SJCRH30 (cell line): ENCODE measurements at places on chromosomes 11 and 22.

DNA sequence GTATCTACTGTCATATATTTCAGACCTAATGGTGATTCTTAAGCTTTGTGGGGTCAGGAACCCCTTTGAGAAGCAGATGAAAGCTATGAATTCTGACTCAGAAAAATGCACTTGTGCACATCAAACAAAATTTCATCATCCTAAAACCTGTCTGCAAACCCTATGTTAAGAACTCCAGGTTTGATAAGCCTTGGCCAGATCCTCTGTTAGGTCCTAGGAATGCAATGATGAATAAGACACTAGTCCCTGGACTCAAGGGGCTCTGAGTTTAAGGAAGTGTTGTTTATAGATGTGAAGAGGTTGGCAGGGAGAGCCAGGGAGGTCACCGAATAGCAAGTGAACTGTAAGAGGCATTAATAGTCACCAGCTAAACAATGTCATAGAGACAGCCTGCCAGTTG, 103.2 kb downstream of the SPON1 start:
- no peak for DNase-seq
- H3K36me3 ChIP-seq: no peaks in the 10 kb centered on the region
- H3K4me3 ChIP-seq: no peak overlapping the region
- no peaks in the 10 kb centered on the region for H3K4me1 ChIP-seq
- H3K27me3 ChIP-seq: no peaks in the 10 kb centered on the region
- no peak overlapping the region for H3K27ac ChIP-seq

- no peak overlapping the region for H3K27ac ChIP-seq
- H3K27me3 ChIP-seq: peaks cover 10% of the 10 kb centered on the region; the same call in 1 of the 2 replicates
- H3K4me3 ChIP-seq: no peak overlapping the region
- no peak for DNase-seq
Observed at GRCh38 chr11:48052183-48053044, 72.1 kb downstream of the PTPRJ start.

DNA sequence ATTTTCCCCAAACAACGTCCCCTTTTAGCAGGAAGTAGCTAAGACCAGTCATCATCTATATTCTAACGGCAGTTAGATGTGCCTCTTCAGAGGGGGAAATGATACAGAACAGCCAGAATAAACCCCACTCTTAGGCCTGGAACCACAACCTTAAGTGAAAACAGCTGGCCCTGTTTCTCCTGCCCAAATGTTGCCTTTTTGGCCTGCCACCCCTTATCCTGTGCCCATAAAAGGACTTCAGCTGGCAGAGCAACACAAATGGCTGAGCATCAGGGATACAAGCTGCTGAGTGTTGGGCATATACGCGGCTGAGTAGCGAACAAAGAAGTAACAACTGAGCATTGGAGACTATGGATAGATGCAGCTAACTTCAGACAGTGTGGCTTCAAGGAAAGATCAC, 1491.4 kb downstream of the LRRC4C start:
- no peak overlapping the region for H3K4me3 ChIP-seq
- H3K27ac ChIP-seq: no peak overlapping the region
- peaks cover 9% of the 10 kb centered on the region for H3K4me1 ChIP-seq
- DNase-seq: no peak

GRCh38 chr11:84396521-84396920, 1110.4 kb upstream of the CCDC90B start:
- no peak overlapping the region for H3K4me3 ChIP-seq
- no peak overlapping the region for H3K27ac ChIP-seq
- no peaks in the 10 kb centered on the region for H3K36me3 ChIP-seq
- H3K4me1 ChIP-seq: no peaks in the 10 kb centered on the region
- H3K27me3 ChIP-seq: no peaks in the 10 kb centered on the region
- no peak for DNase-seq

DNA sequence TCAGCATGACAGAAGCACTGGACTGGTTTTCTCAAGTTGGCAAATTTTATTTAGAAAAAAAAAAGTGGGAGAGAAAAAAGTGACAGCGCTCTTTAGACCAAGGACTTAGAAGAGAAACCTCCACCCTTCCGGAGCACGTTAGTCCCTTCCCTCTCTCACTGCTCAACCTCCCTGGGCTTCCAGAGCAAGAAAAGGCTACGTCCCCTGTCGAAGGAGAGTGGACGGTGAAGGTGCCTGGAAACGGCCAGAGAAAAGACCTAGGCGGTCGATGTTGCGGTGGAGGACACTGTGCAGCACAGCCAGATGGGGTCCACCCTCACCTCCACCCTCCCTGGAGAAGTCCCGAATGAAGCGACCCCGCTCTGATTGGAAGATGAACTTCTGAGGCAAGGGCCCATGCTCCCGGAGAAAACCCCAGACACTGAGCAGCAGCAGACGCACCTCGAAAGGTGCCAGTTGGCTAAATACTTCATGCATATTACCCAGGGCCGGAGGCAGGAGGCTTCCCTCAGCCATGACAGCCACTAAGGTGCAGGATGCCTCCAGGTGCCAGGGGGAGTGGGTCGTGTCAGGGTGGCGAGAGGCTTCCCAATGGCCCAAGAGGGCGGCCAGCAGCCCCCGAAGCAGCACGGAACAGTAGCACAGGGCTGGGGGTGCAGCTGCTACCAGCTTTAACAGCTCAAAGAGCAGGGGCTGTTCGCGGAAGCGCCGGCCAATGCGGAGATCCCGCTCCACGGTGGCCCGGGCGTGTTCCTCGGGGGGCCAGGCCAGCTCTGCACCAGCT, 604 bp upstream of the GANAB start:
- DNase-seq: no peak
- H3K27ac ChIP-seq: no peak overlapping the region
- H3K36me3 ChIP-seq: peaks cover 12% of the 10 kb centered on the region
- H3K4me3 ChIP-seq: no peak overlapping the region
- H3K4me1 ChIP-seq: no peaks in the 10 kb centered on the region; the same call in 1 of the 2 replicates
- H3K27me3 ChIP-seq: no peaks in the 10 kb centered on the region

DNA sequence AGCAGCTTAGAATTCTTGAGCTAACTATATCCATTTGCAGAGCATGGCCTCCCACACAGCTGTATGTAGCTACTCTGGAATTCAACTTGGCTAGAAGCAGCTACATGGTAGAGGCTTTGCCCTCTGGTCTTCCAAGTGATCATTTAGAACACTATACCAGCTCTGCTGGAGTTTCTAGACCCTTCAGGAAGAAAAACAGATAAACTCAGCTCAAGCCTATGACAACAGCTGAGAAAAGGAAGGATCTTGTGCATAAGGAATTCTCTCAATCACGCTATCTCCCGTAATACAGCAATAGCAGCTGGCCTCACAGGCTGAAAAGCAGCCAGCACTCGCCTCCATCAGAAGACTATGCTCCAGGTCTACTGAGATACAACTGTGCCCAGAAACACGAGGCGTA, 50.6 kb upstream of the APOA1 start:
- no peaks in the 10 kb centered on the region for H3K27me3 ChIP-seq
- DNase-seq: no peak
- no peak overlapping the region for H3K4me3 ChIP-seq
- no peaks in the 10 kb centered on the region for H3K36me3 ChIP-seq

DNA sequence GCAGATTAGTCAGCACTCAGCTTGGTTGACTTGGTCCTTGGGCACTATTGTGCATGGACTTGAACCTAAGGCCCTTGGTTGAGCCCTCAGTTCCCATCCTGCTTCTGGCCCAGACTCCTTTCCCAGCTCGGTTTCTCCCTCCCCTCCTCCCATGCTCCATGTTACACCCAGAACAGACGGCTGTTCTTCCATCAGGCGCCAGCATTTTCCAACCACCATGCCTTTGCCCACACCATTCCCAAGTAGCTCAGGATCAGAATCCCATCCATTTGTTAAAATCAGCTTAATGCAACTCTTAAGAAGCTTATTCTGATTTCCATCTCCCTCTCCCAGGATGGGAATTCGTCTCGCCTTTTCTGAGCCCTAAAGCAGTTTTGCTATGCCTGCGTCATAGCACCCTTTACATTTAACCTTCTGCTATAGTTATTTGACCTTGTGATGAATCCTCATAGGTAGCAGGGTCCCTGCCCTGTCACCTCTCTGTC, 110.7 kb downstream of the MICAL2 start:
- H3K4me1 ChIP-seq: peaks cover 51% of the 10 kb centered on the region
- no peaks in the 10 kb centered on the region for H3K36me3 ChIP-seq
- no peaks in the 10 kb centered on the region for H3K27me3 ChIP-seq
- no peak overlapping the region for H3K4me3 ChIP-seq
